NCI-H1092 (cell line): ENCODE measurements at places on chromosomes 3 and 15.

GRCh38 chr3:84439476-84439875, 519.3 kb upstream of the CADM2 start:
- DNase-seq, result no peak

- DNase-seq, result no peak
Observed at GRCh38 chr3:148102156-148102555, 595.5 kb upstream of the AGTR1 start.

GRCh38 chr15:100056411-100057072, 285.2 kb downstream of the ADAMTS17 start:
- DNase-seq, result no peak

GRCh38 chr3:39350714-39351113, 21.2 kb downstream of the CCR8 start:
- DNase-seq, result no peak

DNA sequence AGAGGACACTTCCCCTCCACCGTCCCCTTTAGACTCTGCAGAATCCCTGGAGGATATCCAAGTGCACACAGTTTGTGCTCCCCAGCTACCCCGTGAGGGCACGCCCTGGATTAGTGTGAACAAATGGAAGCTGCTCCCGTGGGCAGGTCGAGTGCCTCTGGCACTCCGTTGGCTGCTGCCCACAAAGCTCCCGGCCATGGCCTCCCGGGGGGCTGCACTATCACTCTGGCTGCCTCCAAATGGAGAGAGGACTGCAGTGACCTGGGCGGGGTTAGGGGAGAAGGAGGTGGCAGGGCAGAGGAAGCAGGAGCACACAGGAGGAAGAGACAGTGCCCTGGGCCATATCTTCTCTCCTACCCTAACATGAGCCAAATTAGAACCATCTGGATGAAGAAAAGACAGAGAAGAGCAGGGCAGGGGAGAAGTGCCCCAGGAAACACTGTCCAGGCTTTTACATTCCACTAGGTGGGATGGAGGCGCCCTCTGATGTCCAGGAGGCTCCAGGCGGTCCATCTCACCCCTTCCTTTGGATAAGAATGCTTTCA, 29.4 kb upstream of the ACAD9 start:
- DNase-seq, result no peak

DNA sequence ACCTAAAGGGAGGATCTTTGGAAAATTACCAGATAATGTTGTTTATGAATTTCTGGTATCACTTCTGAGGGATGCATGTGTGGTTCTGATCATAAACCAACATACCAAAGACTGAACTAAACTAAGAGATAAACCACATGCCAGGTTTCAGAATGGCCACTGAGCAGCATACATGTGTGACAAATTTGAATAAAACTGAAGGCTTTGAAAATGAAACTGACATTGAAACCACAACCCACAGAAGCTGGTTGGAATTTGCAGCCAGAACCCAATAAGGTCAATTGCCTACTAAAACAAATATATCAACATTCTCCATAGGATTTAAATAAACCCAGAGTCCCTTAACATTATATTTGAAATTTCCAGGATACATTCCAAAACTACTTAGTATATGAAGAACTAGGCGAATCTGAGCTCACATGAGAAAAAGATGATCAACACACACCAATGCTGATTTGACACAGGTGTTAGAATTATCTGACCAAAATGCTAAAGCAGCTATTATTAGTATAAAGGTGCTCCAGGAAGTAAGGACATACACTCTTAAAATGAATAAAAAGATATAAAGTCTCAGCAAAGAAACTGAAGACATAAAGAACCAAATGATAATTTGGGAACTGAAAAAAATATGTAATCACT, 125.0 kb downstream of the ZNF280D start:
- no peak for DNase-seq

GRCh38 chr15:72176159-72176558, 21.4 kb downstream of the GRAMD2A start:
- no peak for DNase-seq

DNA sequence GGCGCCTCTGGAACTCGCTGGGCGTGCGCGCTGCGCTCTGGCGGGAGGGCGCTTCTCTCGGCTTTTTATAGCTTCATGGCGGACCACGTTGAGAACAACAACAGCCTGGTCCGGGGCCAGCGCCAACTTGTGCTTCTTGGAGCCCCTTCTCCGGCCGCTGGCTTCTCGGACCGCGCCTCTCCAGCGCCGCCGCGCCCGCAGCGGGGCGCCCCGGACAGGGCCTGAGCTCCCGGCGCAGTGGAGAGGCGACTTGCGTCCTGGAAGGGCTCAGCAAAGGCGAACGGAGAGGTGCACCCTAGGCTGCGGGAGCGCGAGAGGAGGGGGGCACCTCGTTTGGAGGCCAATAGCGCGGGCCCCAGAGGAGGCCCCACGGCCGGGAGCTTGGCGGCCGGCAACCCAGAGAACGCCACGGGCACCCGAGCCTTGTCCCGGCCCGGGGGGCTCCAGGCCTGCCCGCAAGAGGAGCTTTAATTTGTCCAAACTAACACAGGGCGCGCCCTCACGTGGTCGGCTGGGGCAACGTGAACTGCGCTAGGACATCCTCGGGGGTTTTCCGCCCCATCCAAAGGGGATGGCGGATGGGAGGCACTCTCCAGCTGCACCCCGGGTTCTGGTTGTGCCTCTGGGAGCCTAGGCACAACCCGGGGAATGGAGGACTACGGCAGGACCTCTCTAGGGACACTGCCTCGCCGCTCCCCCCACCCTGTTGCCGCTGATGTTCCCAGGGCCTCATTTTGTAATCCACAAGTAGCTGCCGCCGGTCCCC, 37.8 kb downstream of the HMCES start:
- peak; percentile 84 for DNase-seq

DNA sequence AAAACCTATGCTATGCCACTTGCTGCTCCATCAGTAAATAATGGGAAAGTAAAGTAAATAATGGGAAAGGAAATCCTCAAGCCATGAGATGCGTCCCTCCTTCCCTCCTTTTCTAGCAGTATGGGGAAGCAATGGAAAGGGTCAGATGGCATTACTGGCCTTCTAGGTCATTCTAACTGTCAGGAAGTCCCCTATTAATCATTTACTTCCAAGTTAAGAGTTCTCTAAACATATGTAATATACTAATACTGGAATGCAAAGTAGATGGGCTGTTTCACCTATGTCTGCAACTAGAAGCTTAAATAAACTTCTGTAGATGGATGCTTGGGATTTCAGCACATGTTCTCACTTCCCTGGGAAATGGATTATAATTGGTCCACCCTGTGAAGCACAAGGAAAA, 55.9 kb downstream of the MDFIC2 start:
- DNase-seq, result no peak

DNA sequence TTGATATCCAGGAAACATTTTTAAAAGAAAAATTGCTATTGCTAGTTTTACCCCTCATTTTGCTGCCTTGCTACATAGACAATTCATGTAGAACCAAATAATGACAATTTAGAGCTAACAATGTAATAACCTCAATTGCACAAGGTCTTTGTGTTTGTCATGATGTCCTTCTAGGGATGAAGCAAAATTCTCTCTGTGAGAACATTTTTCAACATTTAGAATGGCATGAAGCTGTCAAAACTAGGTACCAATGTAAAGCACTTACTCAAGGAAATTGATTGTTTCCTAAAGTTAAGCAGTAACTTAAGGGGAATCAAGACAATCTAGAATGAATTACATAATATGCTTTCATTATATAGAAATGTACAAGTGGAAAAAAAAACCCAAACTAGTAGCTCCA, 7.9 kb upstream of the FGF7 start:
- DNase-seq, result no peak

GRCh38 chr3:70982700-70983140, 600.8 kb downstream of the FOXP1 start:
- no peak for DNase-seq

GRCh38 chr3:149174901-149175300, 45.5 kb downstream of the HPS3 start:
- no peak for DNase-seq

DNA sequence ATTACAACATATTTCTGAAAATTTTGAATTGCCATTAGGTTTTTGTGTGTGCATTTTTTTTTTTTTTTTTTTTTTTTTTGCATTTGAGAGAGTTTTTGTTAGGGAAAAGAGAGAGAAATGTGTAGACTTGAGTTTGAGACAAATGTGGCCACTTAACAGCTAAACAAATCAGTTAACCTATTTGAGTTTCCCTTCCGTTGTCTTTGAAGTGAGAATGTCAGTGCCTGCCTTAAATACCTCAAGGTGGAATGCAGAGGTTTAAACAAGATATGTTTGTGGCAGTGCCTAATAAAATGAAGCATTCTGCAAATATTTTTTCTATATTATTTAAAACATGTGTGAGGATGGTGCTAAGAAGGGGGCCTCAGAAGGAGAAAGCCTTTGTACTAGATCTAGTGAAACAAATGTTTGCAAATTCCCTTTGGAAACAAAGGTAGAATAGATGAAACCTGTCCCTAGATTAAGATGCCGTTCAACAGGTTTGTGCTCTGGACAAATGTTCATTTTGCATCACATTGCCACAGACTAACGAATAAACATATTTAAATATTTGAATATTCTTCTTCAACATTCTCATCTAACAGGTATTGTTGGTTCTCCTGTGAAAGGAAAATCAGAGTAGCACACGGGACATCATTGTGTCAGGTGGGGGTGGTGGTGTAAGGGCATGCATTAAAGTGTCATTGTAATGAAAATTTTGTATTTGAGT, 80.7 kb downstream of the SATB1 start:
- no peak for DNase-seq

- DNase-seq, result no peak
Observed at GRCh38 chr15:69973102-69973714, 124.5 kb downstream of the TLE3 start.

- peak; percentile 9 for DNase-seq
Observed at GRCh38 chr3:123610331-123610730, 25.5 kb upstream of the HACD2 start.

- DNase-seq, result no peak
Observed at GRCh38 chr15:70535955-70536338, 227.4 kb downstream of the UACA start.

GRCh38 chr3:192826214-192827006, 91.2 kb downstream of the MB21D2 start:
- DNase-seq, result no peak

DNA sequence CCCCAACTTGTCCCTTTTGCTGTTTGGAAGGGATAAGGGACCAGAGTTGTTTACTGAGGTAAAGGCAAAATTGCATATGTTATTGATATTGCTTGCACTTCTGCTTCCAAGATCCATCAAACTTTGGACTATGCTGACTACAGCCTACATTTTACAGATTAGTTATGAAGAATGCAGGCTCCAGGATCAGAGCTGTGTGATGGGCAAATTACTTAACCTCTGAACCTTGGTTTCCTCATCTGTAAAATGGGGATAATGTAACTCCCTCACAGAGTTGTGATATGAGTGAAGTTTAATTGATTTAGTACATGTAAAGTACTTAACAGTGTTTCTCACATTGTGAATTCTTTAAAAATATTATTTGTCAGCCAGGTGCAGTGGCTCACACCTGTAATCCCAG, 15.9 kb downstream of the FAIM start:
- no peak for DNase-seq

GRCh38 chr3:62415312-62415801, 42.0 kb upstream of the FEZF2 start:
- no peak for DNase-seq

GRCh38 chr3:115146032-115146417, 1.1 kb downstream of the ZBTB20 start:
- peak; percentile 30 for DNase-seq

DNA sequence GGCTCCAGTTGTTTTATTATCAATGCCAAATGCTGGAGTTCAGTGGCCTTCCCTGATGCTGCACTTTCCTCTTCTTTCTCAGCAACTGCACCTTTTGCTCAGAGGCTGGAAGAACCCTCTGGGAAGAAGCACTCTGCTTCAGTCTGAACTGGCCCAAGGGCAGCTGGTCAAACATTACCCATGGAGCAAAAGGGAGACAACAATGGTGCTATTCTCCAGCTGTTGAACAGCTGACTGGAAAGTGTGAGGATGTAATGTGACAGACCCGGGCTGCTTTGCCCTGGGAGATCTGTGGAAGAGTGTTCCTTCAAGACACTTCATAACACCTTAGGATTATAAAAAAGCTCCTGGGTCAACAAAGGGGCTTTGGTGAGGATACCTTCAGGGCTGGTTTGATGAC, 84.9 kb downstream of the EPHB1 start:
- DNase-seq, result peak; percentile 32

DNA sequence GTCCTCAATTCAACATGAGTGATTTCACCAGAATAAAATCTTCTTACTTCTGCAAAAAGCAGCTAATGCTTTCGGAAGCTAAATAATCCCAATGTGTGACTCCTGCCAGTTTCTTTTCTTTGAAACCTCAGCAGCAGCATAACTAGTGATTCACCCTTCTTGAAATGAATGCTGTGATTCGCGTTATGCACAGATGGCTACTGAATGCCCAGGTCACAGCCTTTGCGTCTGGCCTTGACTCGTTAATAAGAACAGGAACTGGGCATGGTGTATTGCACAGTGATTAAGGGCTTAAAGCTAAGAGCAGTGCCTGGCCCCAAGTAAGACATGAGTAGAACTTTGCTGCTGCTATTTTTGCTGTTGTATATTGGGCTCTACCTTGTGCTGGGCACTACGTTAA, 19.0 kb downstream of the CGNL1 start:
- DNase-seq, result no peak

GRCh38 chr3:46280105-46280797, 38.0 kb downstream of the CCR3 start:
- no peak for DNase-seq

- no peak for DNase-seq
Observed at GRCh38 chr3:138197058-138197457, 10.0 kb downstream of the ARMC8 start.

DNA sequence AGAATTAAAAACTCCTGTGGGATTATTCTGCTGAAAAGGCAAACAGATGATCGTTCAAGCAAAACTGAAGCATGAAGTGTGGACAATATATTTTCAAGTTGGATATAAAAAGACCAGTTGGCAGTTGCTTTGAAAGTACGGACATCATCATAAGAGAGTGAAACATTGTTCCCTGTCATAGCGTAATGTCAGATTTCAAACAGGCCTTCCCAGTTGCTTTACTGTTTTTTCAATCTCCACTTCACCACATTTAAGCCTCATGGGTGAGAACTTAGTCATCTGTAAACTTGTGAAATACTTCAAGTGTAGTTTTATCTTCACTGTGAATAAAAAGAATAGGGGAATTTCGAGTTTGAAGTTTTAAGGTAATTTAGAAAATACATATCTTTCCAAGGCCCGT, 435.1 kb upstream of the CNTN3 start:
- DNase-seq, result no peak

DNA sequence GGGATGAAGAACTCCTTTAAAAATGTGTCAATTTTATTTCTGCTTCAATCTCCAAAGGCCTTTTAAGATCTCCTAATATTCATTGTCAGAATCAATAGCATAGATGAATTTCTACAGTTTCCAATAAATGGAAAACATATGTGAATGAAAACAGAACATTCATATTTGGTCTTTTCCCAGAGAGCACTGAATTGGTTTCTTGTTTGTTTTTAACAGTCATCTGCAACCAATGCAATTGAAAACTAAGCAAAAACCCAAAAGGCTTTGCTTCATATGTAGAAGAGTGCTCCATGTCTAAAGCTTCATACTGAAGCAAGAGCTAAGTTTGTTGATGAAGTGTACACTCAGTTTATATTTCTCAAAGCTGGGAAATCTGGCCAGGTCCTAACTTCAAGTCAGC, 426.5 kb upstream of the CDIN1 start:
- no peak for DNase-seq
